Panc1 (cell line): ENCODE measurements at places on chromosomes 11 and 22.

GRCh38 chr11:126265811-126266210, 2.9 kb downstream of the SRPRA start:
- H3K27ac ChIP-seq = no peak overlapping the region
- H3K4me1 ChIP-seq = peaks cover 8% of the 10 kb centered on the region
- no peak for DNase-seq

- H3K27ac ChIP-seq = no peak overlapping the region
- DNase-seq = no peak
- H3K4me3 ChIP-seq = no peak overlapping the region
These were observed 19.4 kb upstream of the ACCSL start for GRCh38 chr11:44028401-44028800.

- no peaks in the 10 kb centered on the region for H3K27me3 ChIP-seq
- no peak for DNase-seq
- H3K4me1 ChIP-seq = peaks cover 18% of the 10 kb centered on the region
These were observed 2.9 kb downstream of the SF3B2 start for GRCh38 chr11:66055021-66055420.

- DNase-seq = no peak
- peaks cover 4% of the 10 kb centered on the region; the same call in 1 of the 2 replicates for H3K4me1 ChIP-seq
- H3K36me3 ChIP-seq = 0 out of 2 replicates have a peak, but pooled peaks cover 2% of the 10 kb centered on the region
These were observed 23.7 kb downstream of the PDHX start for GRCh38 chr11:34940026-34940677.

- H3K4me3 ChIP-seq = no peak overlapping the region
- no peaks in the 10 kb centered on the region for H3K4me1 ChIP-seq
- no peaks in the 10 kb centered on the region for H3K27me3 ChIP-seq
- H3K36me3 ChIP-seq = no peaks in the 10 kb centered on the region
These were observed 5.8 kb upstream of the BRD1 start for GRCh38 chr22:49833340-49834007.

DNA sequence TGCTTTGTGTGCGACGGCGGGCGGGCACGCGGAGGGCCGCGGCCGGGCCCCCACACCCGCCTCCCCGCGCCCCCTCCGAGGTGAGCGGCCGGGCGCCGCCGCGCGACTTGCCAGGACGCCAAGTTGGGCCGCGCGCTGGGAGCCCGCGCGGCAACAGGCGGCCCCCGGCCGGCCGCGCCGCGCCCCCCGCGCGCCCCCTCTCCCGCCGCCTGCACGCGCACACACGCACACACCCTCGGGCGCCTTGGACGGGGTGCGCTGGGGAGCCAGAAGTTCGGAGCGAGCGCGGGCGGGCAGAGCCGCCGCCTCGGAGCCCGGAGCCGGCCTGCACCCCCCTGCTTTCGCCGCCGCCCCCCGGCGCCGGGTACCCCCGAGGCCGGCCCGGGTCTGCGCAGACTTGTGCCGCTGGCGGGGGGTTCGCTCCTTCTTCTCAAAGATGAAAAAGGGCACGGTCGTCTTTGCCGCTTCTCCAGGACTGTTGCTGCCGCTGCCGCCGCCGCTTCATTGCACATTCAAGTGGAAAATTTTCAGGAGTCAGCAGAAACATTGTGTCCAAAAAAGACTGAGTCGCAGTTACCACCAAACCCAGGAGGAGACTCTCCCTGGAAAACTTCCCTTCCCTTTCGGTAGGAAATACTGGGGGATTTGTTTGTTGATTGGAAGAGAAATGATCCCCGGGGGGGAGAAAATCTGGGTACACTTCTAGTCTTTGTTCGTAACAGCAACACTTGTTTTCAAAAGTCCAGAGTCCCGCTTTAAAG, 895 bp downstream of the TEAD1 start:
- H3K36me3 ChIP-seq = no peaks in the 10 kb centered on the region; the same call in none of the 2 replicates
- H3K27ac ChIP-seq = peak overlapping the region; percentile 90
- DNase-seq = no peak
- peaks cover 41% of the 10 kb centered on the region for H3K4me1 ChIP-seq

DNA sequence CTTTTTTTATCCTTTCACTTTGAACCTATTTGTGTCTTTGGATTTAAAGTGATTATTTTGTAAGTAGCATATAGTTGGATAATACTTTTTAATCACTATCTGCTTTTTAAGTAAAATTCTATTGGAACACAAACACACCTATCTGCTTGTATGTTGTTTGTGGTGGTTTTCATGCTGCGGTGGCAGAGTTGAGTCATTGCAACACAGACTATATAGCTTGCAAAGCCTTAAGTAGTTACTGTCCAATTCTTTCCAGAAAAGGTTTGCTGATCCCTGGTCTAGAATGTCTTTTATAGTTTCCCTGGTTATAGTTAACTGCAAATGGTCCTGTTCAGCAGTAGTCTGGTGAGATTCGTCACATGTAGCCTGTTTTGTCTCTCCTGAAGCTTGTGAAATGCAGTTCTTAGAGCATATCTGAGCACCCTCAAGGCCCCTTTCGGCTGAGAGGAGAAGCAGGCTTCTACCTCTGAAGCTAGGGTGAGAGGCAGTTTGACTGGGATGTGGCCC, 21.5 kb downstream of the SHANK3 start:
- no peak overlapping the region for H3K4me3 ChIP-seq
- no peaks in the 10 kb centered on the region for H3K36me3 ChIP-seq
- DNase-seq = no peak
- no peak overlapping the region for H3K27ac ChIP-seq
- H3K4me1 ChIP-seq = peaks cover 2% of the 10 kb centered on the region; the same call in 1 of the 2 replicates

DNA sequence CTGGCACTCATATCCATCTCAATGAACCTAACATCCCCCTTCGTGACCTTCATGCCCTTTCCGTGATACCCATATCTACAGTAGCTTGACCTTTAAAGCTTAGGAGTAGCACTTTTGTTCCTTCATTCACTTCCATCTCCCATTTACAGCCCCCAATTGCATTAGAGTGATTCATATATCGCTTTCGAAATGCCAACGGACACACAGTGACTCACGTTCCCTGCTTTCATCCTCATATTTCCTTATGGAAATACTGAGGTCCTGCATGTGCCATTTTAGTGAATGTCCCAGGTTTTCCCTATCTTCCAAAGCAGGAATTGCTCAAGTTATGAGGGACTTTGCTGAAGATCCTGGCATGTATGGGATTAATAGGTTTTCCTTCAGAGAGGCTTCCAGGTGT, 44.3 kb upstream of the CEP126 start:
- no peak overlapping the region for H3K4me3 ChIP-seq
- H3K27ac ChIP-seq = no peak overlapping the region
- H3K4me1 ChIP-seq = no peaks in the 10 kb centered on the region
- no peaks in the 10 kb centered on the region for H3K27me3 ChIP-seq
- no peak for DNase-seq
- no peaks in the 10 kb centered on the region for H3K36me3 ChIP-seq

DNA sequence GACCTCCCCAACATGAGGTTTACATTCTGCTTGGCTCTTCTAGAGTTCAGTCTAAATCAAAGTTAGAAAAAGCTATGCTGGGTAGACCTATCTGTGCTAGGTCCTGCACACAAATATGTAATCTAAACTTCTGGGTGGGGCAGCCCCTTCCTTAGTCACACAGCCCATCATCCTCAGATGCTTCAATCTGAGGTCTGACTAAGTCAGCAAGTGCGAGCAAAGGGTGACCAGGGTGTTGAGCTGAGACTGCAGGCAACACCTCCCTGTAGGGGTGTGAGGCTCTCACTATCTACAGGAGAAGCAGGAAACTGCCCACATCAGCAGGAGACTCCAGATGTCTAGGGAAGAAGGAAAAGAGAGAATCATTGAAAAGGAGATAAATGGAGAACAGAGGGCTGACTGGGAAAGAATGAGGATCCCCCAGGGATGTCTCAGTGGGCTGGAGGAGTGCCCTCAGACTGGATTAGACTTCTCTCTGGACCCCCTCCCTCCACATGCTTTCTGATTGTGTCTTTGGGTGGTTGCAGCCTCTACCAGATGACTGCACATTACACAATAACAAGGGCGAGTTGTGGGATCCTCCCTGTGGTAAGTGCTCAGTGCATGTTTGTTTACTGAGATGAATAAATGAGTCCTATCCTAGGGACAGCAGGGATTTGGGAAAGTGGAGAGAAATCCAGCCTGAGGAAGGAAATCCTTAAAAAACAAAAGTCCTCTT, 266.2 kb upstream of the PLET1 start:
- DNase-seq = no peak
- no peak overlapping the region for H3K4me3 ChIP-seq
- no peaks in the 10 kb centered on the region; the same call in 1 of the 2 replicates for H3K27me3 ChIP-seq
- no peaks in the 10 kb centered on the region for H3K4me1 ChIP-seq
- no peak overlapping the region for H3K27ac ChIP-seq
- no peaks in the 10 kb centered on the region for H3K36me3 ChIP-seq

DNA sequence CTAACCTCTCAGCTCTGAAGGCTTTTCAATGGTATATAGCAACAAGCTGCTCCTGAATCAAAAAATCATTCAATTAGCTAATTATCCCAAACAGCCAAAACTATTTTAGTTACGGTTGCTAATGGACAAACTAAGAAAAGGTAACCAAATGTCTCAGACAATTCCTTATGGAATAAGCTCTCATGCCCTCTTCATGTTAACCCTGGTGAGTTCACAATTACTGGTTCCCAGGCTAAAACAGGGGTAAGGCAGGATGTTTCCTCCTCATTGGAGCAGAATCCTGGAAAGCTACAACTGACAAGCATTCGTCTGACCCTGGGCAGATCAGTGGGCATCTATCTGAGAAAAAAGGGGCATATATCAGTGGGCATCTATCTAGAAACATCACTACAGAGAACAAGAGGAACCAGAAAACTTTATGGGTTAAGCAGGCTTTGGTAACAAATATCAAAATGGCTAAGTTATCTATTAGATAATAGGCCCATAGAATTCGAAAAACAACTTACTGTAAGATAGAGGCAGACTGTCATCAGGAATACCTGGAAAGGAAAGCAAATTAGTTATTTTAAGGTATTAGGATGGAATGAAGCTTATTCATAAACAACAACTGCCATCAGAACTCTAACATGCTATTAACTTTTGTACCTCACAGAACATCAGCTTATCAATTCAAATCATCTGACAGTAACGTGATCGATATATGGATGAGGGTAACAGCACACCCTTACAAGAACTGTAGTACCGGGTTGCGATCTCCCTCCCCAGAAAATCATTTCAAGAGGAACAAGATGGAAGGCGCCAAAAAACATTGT, 14.8 kb upstream of the WDR74 start:
- H3K27me3 ChIP-seq = no peaks in the 10 kb centered on the region
- peak overlapping the region; percentile 71 for H3K4me3 ChIP-seq
- H3K36me3 ChIP-seq = peaks cover 31% of the 10 kb centered on the region
- peaks cover 40% of the 10 kb centered on the region for H3K4me1 ChIP-seq
- DNase-seq = no peak

DNA sequence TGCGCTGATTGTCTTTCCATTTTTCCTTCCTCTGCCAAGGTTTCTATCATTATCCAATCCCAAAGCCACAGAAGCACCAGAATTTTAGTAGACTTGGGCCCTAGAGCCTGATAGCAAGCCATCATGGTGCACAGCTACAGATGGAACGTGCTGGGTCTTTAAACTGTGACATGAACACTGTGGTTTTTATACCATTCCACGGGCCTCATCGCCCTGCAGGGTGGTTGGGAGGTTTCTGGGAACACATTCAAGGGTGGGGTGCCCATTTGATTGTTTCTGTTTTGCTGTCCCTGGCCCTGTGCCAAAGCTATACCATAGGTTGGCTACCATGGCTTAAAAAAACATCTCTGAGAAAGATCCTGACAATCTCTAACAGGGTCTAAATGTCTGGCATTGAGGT, 151.9 kb downstream of the CACNA1I start:
- no peaks in the 10 kb centered on the region for H3K27me3 ChIP-seq
- H3K4me1 ChIP-seq = no peaks in the 10 kb centered on the region
- no peak overlapping the region for H3K4me3 ChIP-seq

DNA sequence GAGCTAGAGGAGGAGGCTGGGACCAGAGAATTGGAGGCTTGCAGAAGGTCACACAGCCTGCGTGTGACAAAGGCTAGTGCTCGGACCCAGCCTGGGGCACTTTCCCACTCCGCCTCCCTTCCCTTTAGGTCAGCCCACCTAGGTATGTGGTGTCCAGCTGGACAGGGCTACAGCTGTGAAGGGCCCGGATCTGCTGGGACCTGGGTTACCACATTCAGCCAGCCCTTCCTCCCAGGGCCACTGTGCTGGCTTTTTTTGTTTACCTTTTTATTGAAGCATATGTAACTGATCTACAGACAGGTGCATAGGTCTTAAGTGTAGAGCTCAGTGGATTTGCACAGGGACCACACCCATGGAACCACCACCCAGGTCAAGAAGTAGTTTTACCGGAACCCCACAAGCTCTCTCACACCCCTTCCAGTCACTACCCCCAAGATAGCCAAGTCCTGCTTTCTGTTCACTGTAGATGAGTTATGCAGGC, 8.7 kb downstream of the CAPN5 start:
- H3K27ac ChIP-seq = no peak overlapping the region
- DNase-seq = no peak
- H3K36me3 ChIP-seq = no peaks in the 10 kb centered on the region
- no peaks in the 10 kb centered on the region for H3K27me3 ChIP-seq

DNA sequence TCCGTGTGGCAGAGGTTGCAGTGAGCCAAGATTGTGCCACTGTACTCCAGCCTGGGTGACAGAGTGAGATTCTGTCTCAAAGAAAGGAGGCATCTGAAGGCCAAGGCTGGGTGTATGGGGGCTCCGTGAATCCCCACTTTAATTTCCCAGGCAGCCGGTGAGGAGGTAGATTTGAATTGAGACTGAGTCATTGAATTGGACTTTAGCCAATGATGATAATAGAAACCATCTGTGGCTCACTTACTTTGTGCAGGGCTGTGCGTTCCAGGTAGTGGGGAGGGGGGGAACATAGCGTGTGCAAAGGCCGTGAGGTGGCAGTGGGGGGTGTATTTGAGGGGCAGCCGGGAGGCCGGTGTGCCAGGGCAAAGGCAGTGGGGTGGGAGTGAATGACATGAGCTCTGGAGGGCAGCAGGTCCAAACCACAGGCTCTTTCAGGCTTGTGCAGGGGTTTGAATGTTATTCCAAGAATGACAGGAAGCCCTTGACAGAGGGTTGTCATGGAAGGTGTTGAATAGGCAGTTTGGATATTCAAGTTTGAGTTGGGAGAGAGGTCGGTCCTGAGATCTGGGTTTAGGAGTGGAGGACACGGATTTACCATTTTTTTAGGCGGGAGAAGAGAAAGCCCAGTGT, 6.1 kb downstream of the ARHGAP8 start:
- no peak overlapping the region for H3K27ac ChIP-seq
- H3K36me3 ChIP-seq = no peaks in the 10 kb centered on the region
- no peak overlapping the region for H3K4me3 ChIP-seq
- DNase-seq = no peak

GRCh38 chr22:27719535-27720227, 81.9 kb downstream of the MN1 start:
- H3K4me3 ChIP-seq = no peak overlapping the region
- H3K27me3 ChIP-seq = no peaks in the 10 kb centered on the region
- H3K27ac ChIP-seq = no peak overlapping the region
- no peak for DNase-seq

- no peak overlapping the region for H3K27ac ChIP-seq
- DNase-seq = no peak
- H3K27me3 ChIP-seq = no peaks in the 10 kb centered on the region
- H3K36me3 ChIP-seq = no peaks in the 10 kb centered on the region; the same call in 1 of the 2 replicates
- no peak overlapping the region for H3K4me3 ChIP-seq
These were observed 5.4 kb downstream of the SLC35E4 start for GRCh38 chr22:30640839-30641430.

GRCh38 chr22:39927544-39927943, 26.7 kb downstream of the GRAP2 start:
- H3K36me3 ChIP-seq = no peaks in the 10 kb centered on the region
- H3K4me3 ChIP-seq = no peak overlapping the region
- no peak for DNase-seq
- H3K27me3 ChIP-seq = peaks cover 6% of the 10 kb centered on the region
- H3K27ac ChIP-seq = no peak overlapping the region
